Left hindlimb (tissue), 1 donor: ENCODE measurements at places on chromosomes 1 and 21.
A peak's percentile ranks its signal among the peaks of the same experiment; 100 is the strongest.

DNA sequence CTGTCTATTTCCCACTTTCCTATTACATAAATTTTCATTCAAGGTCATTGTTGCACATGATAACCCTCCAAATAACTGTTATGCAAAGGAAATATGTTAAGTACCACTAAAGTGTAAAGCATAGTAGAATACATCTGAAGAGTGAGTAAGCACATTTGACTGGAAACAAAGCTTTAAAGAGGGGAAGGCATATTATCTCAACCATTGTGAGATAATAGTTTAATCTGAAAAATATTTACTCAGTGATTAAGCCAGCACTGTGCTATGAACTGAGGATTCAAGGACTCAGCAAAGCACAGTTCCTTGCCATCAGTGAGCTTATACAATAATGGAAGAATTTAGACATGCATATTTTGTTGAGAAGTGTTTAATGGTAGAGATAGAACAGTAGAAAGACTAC lies 127.4 kb downstream of the HMCN1 start:
- DNase-seq, result no peak

DNA sequence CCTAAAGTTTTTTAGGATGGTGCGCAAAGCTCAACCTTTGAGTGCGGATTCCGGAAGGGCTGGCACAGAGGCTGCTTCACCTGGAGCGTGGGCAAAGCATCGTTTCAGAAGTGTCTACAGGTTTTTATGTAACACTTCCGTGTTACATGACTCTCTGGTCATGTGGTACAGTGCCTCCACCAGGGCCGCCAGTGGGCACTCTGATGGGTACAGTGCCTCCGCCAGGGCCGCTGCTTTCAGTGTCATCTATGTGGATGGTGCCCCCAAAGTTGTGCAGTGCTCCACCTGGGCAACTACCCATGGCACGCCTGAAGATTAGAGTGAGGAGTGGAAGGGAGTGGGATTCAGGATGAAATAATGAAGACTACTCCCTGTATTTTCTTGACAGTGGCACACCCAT lies 101.4 kb upstream of the C1orf174 start:
- no peak for DNase-seq

- DNase-seq, result no peak
Observed at GRCh38 chr1:71859806-71860205, 422.5 kb downstream of the NEGR1 start.

DNA sequence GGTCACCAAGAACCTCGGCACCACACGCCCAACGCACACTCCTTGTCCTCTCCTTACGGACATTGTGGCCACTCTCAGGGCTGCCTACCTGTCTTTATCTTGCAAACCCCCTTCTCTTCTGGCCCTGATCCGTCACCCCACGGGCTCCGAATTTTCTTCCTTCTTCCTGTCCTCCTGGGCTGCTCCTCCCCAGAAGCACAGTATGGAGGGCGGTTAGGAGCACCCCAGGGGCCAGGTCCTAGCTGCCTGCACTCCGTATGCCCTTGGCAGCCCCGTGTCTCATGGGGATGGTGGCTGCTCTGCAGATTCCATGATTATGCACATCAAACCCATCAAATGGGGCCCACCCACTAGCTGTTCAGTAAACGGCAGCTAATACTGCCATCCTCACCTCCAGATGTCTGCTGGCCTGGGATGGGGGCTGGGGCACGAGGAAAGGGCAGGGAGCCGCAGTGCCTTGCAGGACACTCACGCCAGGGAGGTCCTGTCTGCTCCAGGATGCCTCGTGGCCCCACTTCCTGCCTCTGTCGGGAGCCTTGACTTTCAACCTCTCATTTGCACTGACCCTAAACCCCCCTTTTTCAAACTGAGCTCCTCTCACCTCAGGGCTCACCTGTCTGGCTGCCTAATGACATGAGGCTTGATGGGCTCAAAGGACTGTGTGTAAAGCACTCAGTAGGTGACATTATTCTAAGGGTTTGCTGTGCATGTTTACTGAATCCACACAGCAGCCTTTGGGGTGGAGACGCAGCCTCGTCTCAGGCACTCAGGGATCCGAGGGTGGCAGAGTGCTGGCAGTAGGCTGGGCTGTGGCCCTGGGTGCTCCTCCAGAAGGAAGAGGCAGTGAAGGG lies 4.4 kb downstream of the TTC34 start:
- DNase-seq, result no peak

DNA sequence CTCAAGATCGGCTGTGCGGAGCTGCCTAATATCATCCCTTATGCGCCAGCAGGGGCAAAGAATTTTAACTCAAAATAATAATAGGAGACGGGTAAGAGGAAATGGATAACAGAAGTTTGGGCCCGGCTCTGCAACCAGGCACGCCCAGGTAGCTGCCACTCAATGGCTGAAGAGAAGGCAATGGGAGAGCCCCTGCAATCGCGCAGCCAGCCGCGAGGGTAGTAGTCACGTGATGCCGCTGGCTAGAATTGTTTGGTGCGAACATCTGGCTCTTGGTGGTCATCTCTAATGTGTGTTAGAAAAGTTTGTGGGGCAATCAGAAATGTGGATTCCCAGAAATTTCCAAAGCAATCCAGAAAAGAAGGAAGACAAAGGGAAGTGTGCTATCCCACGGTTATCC lies 12.3 kb downstream of the BARHL2 start:
- DNase-seq, result no peak

GRCh38 chr1:155978973-155979429 lies 654 bp upstream of the ARHGEF2 start:
- DNase-seq, result no peak

DNA sequence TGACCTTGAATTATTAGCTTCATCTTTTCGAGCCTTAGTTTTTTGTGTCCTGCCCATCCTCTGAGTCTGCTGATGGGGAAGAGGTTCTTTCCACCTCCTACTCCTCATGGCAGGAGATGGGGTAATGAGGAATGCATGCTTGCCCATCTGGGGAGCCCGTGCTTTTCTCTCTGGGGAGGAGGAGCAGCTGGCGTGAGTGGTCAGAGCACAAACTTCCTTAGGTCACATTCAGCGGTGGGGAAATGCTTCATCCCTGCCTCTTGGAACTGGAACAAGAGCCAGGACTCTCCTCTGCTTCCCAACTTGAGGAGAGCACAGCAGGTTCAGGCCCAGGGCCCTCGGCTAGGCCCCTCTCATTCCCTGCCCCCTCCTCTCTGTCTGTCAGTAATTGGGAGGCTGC lies 155.0 kb downstream of the PCNX2 start:
- no peak for DNase-seq

GRCh38 chr1:150179867-150180266 lies 30.2 kb downstream of the PLEKHO1 start:
- DNase-seq, result no peak

- DNase-seq, result no peak
Observed at GRCh38 chr1:160640359-160641123, 6.3 kb downstream of the SLAMF1 start.

DNA sequence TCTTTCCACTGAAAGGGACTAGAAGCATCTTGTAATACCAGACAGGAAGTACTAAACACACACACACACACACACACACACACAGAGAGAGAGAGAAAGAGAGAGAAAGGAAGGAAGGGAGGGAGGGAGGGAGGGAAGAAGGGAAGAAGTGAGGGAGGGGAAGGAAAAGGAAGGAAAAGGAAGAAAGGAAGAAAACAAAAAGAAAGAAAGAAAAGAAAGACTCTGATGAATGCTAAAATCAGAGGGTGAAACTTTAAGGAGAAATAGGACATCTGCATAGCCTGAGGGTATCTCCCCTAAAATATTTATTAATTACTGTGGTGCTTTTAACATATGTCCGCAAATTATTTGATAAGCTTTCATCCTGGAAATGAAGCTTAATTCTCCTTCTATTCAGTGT lies 10.6 kb downstream of the TRIT1 start:
- DNase-seq, result no peak

DNA sequence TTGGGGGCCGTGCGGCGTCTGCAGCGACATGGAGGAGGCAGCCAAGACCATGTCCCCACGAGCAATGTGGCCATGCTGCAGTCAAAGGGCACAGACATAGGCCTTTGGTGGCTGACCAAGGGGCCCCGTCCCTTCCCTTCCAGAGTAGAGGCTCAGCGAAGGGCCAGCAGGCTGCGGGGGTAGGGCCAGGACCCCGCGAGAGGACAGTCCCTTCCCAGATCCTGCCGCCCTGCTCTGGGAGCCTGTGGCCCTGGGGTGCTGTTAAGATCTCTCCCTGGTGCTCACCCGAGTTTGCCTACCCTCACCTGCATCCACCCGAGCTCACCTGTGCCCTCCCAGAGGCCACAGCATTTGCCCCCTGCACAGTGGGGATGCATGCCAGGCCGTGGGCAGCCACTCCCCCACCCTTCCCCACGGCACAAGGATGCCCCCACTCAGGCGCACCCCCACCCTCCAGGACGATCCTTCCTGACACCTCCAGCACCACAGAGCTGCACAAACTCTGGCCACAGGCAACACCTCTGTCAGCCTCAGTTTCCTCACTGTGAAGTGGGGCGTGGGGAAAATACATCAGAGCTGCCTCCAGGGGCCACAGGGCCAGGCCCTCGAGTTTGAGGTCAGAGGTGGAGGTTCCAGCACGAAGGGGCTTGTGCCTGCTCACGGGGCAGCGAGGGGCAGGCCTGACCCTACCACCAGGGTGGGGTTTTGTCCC lies 15.5 kb downstream of the ITGB2 start:
- DNase-seq, result no peak

DNA sequence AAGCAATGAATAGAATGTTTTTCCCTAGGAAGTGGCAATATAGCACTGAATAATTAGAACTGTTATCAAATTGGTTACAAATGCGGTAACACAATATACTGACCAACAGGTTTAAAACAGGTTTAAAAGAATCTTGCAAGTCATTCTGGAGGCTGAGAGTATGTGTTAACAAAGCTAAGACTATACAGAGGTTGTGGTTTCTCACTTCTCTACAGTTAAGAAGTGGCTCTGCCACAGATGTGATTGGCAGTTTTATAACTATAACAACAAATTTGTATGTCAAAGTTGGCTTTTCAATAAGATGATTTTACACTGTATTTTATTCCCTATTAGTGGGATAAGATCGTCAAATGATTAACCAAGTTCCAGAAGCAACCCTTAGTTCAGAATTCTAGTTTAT lies 7.1 kb downstream of the ANGEL2 start:
- DNase-seq, result no peak

DNA sequence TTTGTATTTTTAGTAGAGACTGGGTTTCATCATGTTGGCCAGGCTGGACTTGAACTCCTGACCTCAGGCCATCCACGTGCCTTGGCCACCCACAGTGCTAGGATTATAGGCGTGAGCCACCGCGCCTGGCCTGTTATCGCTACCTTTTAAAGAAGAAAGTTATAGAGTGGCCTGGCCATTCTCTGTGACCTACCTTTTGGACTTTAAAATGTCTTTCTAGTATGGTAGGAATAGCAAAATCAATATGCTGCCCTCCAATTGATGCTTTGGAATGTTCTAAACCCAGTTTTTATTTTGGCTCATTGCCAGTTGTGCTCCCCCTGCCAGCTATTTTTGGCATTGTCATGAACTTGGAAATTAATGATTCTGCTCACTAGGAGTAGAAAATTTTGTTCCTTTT lies 19.9 kb downstream of the HIPK1 start:
- no peak for DNase-seq

DNA sequence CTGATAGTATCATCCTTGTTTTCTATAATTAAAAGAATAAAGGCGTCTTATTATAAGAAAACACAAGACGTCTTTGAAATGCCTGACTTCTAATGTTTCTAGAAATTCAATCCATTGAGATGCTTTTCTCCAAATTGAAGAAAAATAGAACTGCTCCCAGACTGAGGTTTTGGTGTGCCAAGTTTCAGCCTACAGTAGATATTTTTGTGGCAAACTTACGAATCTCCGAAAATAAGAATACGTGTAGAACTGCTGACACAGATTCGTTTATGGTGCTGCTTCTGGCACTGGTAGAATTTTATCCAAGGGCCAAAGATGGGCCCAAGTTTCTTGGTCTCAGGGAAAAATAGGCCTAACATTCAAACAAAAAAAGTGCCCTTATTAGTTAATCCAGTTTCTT lies 554.5 kb upstream of the NR5A2 start:
- no peak for DNase-seq

- peak; percentile 51 for DNase-seq
Observed at GRCh38 chr1:172180501-172181285, 239.8 kb upstream of the C1orf105 start.

- DNase-seq, result no peak
Observed at GRCh38 chr21:40454057-40454456, 392.9 kb downstream of the DSCAM start.

GRCh38 chr1:111202707-111203623 lies 2.5 kb upstream of the DENND2D start:
- no peak for DNase-seq

- DNase-seq, result no peak
Observed at GRCh38 chr1:70675737-70676156, 264.7 kb downstream of the CTH start.

DNA sequence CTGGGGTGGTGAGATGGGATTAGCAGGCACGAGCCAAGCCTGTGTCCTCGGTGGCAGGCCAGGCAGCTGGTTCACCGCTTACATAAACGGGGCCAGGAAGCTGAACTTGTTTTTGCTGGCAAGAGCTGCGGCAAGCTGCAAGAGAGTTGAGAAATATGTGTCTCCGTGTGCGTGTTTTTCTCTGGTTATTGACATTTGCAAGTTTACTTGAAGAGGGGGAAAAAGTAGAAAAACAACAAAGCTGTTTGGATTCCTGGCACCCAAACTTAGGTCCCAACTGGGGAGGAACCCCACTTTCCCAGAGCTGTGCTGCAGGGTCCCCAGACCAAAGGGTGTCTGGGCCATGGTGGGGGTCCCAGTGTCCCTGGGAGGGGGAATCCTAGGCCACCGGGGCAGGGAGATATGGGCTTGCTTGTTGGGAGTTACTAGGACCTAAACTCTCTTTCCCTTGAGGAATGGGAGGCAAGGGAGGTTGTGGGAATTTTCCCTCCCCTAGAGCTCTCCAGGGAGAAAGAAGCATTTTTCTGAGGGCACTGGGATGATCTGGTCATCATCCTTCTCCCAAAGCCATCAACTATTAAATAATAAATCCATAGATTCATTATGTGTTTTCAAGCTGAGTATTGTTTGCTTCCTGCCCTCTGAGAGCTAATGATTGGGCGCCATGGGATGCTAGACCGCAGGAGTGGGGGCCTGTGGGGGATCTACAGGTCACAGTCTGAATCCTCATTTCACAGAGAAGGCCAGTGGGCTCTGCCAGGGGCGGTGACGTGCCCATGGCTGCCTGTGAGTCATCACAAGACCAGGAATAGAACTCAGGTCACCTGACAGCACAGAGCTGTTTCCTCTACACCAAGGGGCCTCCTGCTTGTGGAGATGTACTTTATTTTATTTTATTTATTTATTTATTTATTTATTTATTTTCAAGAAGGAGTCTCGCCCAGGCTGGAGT lies 14.8 kb downstream of the IL6R start:
- peak; percentile 81 for DNase-seq

- DNase-seq, result no peak
Observed at GRCh38 chr1:175536369-175536768, 207.0 kb downstream of the TNR start.

GRCh38 chr1:181675091-181675917 lies 192.0 kb downstream of the CACNA1E start:
- no peak for DNase-seq

- DNase-seq, result no peak
Observed at GRCh38 chr1:12544992-12545391, 73.0 kb downstream of the DHRS3 start.

GRCh38 chr1:8510041-8510823 lies 192.3 kb downstream of the SLC45A1 start:
- peak; percentile 64 for DNase-seq
